ENCODE measurements at places on chromosomes 2 and 18. TPM values are rescaled to one million over a fixed set of nuclear protein-coding genes. Genes with fewer than 3 reads are reported as not detected.
A peak's percentile ranks its signal among the peaks of the same experiment; 100 is the strongest.

- peak; percentile 43 for DNase-seq
Observed at GRCh38 chr18:9951022-9951859, 37.4 kb downstream of the VAPA start.

GRCh38 chr2:25528173-25528572 lies 145.2 kb downstream of the DTNB start:
- DNase-seq, result no peak

DNA sequence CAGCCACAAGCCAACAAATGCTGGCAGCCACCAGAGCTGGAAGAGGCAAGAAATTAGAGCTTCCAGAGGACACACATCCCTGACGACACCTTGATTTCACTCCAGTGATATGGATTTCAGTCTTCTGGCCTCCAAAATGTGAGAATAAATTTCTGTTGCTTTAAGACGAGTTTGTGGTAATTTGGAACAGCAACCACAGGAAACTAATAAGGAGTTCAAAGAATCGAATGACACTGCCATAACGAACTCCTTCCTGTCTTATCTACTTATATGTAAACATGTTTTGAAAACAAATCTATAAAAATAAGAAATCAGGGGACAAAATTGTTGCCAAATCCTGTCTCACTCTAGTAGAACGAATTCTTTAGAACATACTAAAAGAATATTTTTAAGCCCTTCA lies 75.8 kb downstream of the GRB14 start:
- DNase-seq, result no peak

DNA sequence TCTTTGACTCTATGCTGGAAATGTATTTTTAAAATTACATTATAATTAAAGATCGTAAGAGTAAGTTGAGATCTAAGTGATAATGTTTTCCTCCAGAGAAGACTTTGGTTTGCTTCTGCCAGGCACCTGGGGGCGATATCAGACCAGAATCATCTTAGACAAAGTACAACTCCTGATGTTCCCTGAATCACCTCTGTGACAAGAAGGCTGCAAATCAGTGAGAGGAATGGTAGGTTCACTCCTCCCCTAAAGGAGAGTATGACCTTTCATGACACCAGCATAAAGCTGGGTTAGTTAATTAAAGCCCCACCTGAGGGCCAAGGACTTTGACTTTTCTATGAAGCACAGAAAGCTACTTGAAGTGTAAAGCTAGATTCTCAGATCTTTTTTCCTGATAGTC lies 114.4 kb upstream of the DTNA start:
- DNase-seq, result peak; percentile 8

- DNase-seq, result peak; percentile 50
Observed at GRCh38 chr2:134836986-134837385, 1.4 kb upstream of the ACMSD start.

- no peak for DNase-seq
Observed at GRCh38 chr18:172361-172760, 14.0 kb downstream of the USP14 start.

- no peak for DNase-seq
Observed at GRCh38 chr2:118202707-118203303, 114.5 kb downstream of the INSIG2 start.

DNA sequence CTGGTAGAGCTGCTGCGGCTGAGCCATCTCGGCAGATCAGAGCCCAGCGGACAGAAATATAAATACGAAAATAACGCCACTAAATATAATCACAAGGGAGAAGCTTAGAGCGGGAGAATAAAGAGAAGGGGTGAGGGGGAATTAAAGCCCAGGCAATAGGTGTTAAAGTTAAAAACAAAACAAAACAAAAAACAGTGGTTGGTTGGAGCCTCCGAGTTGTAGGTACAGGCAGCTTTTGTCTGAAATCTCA lies 1.3 kb upstream of the MEIS1 start:
- DNase-seq, result no peak

DNA sequence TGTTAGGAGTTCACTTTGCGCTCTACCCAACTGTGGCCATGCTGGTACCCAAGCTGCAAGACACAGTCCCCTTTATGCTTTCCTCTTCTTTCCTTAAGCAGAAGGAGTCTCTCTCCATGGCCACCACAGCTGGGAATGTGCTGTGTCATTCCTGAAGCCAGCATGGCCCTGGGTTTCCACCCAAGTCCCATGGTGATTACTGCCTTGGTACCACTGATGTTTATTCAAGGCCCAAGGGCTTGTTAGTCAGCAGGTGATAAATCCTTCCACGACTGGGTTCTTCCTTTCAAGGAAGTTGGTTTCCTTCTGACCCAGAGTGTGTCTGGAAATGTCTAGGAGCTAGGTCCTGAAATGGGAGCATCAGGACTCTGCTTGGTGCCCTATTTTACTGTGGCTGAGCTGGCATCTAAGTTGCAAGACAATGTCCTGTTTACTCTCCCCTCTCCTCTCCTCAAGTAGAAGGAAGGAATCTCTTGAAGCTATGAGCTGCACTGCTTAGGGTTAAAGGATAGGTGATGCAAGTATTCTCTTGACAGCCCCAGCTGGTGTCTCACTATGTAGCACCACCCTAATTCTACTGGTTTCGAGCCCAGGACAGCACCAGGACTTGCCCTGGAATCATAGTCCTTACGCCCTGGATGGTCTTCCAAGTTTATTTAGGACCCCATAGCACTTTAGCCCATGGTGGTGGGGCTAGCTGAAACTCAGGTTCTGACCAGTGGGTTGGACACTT lies 18.7 kb upstream of the NUP35 start:
- no peak for DNase-seq

DNA sequence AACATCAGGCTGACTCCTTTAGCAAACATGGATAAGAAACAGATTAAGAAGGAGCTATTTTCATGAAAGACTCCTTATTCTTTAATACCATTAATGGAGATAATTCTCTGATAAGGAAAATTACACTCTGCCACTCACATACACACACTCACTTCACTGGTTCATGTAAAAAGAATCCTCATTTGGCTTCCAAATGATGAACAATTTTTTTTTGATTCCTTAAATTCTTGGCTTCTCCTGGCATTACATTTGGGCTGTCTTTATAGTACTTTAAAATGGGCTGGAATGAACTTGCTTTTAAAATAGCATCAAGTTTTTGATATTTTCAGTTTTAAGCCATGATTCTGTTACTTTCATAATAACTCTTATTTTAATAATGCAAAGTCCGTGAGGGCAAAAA lies 328.6 kb downstream of the SLC8A1 start:
- no peak for DNase-seq

- DNase-seq, result no peak
Observed at GRCh38 chr2:231032575-231033140, 4.7 kb upstream of the C2orf72 start.

DNA sequence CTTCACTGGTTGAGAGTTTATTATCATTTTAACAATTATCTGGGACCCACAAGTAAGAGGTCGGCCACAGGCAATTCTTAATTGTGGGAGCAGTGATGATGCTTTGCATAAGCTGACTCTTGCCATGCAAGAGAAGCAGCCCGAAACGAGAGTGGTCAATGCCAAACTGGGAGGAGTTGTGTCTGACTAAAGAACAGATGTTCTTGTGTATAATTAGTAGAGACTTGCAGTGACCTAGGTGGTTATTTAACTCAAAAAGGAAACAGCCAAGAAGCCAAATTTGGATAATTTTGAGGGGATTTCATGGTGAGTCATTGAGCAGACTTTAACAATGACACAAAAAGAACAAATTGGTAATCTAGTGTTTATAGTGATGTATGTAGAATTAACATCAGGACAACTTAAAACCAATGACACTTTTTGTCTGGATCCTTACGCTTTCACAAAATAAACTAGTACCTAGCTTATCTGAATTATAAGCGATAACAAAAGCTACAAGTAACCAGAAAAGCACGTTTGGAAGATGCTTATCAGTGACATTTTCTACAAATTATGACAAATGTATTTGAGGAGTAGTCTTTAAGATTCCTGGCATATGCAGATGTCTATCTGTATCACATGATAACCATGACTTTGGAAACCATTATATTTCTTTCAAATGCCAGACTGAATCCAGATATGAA lies 184.7 kb upstream of the DLGAP1 start:
- DNase-seq, result no peak

DNA sequence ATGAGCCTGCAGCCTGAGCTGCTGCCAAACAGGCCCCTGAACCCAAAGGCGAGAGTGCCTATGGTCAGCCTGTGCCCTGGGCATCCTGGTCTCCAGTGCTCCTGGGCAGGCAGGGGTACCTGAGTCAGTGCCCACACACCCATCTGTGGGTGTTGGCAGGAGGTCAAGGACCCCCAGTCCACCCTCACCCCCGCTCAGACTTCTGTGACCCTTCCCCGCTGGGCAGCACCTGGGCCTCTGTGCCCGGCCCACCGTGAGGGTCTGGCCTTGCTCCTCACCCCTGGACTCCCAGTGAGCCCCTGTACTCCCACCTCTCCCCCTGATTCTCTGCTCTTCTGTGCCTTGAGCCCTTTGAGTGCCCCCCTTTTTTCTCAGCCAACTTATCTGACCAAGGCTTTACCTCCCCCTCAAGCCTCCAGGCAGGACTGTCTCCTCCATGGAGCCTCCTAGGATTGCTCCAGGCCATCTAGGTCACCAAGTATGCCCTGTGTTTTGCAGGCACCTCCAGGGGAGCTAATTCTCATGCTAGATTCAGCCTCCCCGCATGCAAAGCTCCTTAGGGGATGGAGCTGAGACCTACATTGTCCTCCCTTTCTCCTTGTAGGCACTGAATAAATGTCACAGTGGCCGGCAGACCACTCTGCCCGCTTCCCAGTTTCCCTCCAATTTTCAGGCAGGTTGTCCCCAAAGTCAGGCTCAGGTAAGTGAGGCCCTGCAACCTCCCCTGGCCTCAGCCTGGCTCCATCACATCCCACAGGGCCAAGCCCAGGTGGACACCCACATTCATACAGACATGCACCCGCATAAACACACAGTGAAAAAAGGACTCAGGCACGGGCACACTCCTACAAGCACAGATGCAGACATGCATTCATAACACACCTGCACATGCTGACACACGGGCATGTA lies 21.9 kb upstream of the PTMA start:
- no peak for DNase-seq

DNA sequence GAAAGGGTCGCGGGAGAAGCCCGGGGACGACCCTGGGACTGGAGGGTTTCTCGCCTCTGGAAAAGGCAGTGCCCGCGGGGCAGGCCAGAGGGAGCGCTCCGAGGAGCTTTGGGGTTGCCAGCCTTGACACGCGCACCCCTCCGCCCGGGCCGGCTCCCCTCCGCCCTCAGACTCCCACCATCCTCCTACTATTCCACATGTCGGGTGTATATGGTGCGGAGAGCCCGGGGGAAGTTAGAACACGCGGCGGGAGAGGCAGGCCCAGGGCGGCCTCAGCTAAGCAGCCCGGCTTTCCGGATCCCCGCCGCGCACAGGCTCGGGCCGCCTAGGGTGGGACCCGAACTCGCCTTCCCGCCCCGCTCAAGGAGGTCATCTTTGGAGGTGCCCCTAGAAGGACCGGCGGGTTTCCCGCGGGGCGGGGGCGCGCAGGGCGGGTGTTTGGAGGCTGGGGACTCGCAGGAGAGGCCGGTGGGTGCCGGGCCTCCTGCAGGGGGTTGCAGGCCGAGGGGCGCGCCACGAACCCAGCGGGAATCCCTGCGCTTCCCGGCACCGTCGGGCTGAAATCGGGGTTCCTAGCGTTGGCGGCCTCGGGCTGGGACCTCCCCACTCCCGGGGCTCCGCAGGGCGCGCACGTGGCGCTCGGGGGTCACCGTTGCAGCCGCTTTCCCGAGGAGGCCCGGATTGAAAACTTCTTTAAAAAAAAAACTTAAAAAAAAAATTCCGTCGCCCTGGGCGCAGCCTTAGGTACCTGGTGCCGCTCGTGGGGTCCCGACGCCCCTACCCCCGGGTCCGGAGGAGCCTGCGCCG lies 3.7 kb downstream of the NFATC1 start:
- DNase-seq, result no peak

- DNase-seq, result no peak
Observed at GRCh38 chr2:173254659-173255058, 100.0 kb upstream of the CDCA7 start.

DNA sequence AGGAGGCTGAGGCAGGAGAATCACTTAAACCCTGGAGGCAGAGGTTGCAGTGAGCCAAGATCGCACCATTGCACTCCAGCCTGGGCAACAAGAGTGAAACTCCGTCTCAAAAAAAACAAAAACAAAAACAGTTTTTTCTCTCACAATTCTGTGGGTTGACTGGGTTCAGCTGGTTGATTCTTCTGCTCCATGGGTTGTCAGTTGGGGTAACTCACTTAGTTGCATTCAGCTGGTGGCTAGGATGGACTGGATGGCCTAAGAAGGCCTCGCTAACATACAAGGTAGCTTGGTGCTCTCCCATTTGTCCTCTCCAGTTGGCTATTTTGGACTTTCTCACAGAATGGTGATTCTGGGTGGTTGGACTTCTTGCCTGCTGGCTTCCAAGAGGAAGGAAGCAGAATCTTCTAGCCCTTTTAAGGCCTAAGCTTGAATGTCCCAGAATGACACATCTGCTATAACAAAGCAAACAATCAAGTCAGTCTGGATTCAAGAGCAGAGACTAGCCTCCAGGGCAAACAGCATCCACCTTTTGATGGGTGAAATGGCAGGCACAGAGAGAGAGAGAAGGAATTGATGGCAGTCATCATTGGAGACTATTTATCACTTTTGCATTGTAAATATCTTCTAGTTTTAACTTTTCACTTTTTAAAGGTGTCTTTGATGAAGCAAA lies 17.9 kb downstream of the LAMA3 start:
- DNase-seq, result no peak

- no peak for DNase-seq
Observed at GRCh38 chr2:190121971-190122370, 59.4 kb upstream of the MSTN start.

GRCh38 chr18:58310517-58310916 lies 266.5 kb downstream of the NEDD4L start:
- no peak for DNase-seq

DNA sequence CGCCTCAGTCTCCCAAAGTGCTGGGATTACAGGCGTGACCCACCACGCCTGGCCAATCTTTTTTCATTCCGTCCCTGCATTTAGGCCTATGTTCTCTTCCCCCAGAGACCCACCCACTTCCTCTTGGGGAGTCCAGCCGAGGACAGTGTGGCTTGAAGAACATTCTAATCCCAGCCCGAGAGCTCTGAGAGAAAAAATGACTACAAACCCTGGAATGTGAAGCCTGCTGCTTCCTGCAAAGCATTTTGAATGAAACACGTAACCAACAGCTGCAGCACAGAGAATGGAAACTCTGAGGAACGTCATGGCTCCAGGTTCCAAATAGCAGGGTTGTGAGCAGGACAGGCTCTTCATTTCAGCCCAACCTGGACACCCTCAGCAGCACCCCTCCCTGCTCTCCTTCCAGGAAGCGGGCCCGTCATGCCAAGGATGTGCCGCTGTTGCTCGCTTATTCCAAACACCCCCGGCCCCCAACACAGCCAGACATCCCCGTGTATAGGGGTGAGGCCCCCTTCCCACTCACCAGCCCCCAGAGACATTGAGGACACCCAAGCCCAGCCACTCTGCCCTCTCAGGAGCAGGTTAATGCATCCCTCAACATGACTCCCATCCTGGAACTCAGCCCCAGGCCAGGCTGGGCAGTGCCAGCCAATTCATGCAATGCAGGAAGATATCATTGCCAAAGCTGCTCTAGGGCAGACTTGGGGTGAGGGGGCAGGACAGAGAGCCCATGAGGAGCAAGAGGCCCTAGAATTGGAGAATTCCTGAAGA lies 139.8 kb downstream of the ZFP36L2 start:
- peak; percentile 98 for DNase-seq

DQX1 gene
- 0.02 TPM for polyA plus RNA-seq

CCNT2 gene
- polyA plus RNA-seq, result 13.7 TPM

COL6A3 gene
- polyA plus RNA-seq, result 1,384 TPM

RAB27B gene
- polyA plus RNA-seq, result 1.4 TPM

MC2R gene
- not detected for polyA plus RNA-seq
